ENCODE measurements at places on chromosomes 4 and X.

DNA sequence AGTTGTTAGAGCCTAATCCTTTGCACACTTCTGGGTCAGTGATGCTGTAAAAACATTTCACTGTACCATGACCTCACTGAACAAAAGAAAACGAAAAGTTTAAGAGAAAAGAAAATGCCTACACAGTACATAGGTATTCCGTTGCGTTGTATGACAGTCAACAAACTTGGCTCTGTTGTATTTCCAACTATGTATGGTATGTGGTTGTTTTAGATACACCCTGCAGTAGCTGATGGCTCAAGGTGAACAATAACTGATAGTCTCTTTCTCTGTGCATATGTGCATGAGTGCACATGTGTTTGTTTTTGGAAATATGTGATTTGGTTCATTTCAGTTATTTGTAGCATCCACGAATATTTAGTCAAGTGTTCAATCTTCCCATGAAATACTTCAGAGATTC, 176.0 kb downstream of the BMPR1B start:
- peak; percentile 50 for ATAC-seq

- ATAC-seq: no peak
Observed at GRCh38 chr4:168291242-168291641, 27.3 kb downstream of the DDX60 start.

- ATAC-seq: no peak
Observed at GRCh38 chrX:78838709-78839108, 91.2 kb downstream of the LPAR4 start.

- no peak for ATAC-seq
Observed at GRCh38 chrX:24423960-24424359, 41.1 kb upstream of the PDK3 start.

- ATAC-seq: no peak
Observed at GRCh38 chr4:42579903-42580302, 77.0 kb downstream of the ATP8A1 start.

- ATAC-seq: no peak
Observed at GRCh38 chr4:113289766-113290165, 240.3 kb downstream of the ANK2 start.

All from SK-N-SH treated with all-trans-retinoic acid at 6 μM for 48 hours (cell line).